ENCODE measurements at places on chromosomes 2 and 18. TPM values are rescaled to one million over a fixed set of nuclear protein-coding genes. Genes with fewer than 3 reads are reported as not detected.
A peak's percentile ranks its signal among the peaks of the same experiment; 100 is the strongest.

DNA sequence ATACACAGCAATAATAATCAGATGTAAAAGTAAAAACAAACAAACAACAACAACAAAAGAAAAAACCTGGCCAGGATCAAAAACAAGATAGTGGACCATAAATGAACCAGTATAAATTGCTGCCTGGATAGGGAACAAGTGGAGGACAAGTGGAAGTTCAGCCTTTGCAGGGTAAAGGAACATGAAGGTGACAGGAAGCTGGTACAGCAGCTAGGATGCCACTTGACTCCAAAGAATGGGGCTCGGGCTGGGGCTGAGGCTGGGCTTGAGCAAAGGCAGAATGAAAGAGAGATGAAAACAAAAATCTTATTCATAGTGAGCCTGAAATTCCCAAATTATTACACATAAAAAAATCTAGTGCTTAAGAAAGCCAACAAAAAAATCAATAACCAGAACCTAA lies 146.5 kb downstream of the CDH2 start:
- H3K27me3 ChIP-seq = no peaks in the 10 kb centered on the region
- H3K4me3 ChIP-seq = no peak overlapping the region
- H3K36me3 ChIP-seq = no peaks in the 10 kb centered on the region
- H3K27ac ChIP-seq = no peak overlapping the region
- H3K4me1 ChIP-seq = no peaks in the 10 kb centered on the region

DNA sequence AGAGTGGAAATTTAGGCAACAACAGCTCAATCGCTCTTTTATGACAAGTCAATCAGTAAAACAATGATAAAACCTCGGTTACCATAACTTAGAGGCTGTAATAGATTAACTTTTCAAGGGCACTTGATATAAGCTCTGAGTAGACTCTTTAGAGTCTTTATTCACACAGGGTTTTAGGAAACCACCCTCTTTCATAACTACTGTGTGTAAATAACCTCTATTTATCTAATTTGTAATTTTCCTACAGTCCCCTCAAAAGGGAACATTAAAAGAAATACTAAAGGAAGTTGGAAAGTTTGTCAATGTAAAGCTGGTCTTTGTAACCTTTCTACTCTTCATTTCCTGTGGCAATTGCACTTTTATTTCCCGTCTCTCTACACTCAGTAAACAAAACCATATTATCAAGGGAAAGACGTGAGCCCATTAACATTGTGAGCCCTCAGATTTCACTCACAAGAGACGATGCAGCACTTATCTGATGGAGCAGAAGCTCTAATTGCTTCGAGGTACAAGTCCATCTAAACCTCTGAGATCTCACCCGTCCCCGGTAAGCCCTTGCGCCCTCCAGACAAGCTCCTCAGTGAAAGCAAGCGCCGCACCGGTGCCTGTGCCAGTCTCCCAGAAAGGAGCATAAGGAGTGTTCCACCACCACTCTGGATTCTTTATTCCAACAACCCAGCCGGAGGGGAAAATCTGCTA lies 1.1 kb upstream of the HOXD1 start:
- H3K4me1 ChIP-seq = no peaks in the 10 kb centered on the region
- no peaks in the 10 kb centered on the region for H3K27me3 ChIP-seq
- H3K4me3 ChIP-seq = peak overlapping the region; percentile 89
- peak; percentile 60 for DNase-seq
- peak overlapping the region; percentile 77 for H3K27ac ChIP-seq

The STPG4 gene
- total RNA-seq = not detected

The TM4SF20 gene
- not detected for total RNA-seq

The OTOF gene
- 0.16 TPM for total RNA-seq

DNA sequence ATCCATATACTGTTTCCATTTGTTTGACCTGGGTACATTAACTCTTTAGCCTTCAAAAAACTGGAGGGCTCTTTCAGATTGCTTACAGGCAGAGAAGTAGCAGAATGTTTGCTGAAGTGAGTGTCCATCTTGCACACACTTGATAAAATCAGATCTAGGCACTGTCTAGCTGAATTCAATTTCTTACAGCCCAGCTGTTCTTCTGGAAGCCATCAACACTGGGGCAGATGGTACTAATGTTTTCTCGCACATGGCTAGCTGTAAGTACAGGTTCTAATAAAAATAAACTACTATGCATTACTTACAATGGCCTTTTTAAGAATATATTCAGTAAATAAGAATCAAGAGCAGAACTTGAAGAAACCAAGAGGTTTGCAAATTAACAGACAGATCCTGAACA lies 175.9 kb downstream of the NBAS start:
- H3K36me3 ChIP-seq = peaks cover 3% of the 10 kb centered on the region
- no peaks in the 10 kb centered on the region for H3K27me3 ChIP-seq
- DNase-seq = no peak
- H3K27ac ChIP-seq = no peak overlapping the region

- DNase-seq = no peak
- H3K4me3 ChIP-seq = no peak overlapping the region
- no peaks in the 10 kb centered on the region for H3K4me1 ChIP-seq
- no peaks in the 10 kb centered on the region for H3K36me3 ChIP-seq
Observed at GRCh38 chr2:31770741-31771140, 190.0 kb upstream of the SRD5A2 start.

The FSHR gene
- total RNA-seq = 0.54 TPM

DNA sequence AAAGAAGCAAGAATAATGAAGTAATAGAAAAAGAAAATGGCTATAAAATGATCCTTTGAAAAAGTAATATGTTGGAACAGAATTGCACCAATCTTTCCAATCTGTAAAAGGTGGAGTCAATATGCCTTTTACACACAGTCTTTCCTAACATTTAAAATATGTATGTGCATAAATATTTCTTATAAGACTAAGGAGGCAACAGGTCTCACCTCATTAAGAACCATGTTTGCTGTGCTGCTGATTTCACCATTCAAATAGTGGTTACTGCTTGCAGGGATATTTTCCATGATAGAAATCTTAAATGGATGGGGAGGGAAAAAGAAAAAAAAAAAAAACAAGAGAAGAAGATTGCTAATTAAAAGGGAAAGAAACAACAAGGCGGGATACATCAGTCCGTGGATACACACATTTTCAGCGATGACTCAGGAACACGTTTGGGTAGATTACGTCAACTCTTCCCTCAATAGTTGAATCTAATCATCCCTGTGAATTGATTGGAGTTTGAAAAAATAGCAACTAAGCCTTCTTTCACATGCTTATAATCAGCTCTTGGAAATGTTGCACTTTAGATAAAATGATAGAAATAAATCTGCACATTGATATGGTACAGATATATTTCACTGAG lies 2133.9 kb upstream of the CELF4 start:
- no peak for DNase-seq
- H3K27ac ChIP-seq = no peak overlapping the region
- H3K27me3 ChIP-seq = no peaks in the 10 kb centered on the region
- no peaks in the 10 kb centered on the region for H3K4me1 ChIP-seq
- H3K4me3 ChIP-seq = no peak overlapping the region
- no peaks in the 10 kb centered on the region for H3K36me3 ChIP-seq

DNA sequence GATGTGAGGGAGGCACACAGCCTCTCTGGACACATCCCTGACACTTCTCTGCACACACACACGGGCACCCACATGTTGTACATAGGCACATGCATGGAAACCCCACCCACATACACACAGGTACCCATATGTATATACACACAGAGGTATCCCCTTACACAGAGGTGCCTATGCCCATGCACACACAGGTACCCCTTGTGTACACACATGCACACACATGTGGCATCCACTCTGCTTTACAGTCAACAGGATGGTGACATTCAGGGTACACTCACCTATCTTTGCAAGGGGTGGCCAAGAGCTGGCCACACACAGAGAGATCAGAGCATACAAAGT lies 59.5 kb downstream of the FAM168B start:
- no peaks in the 10 kb centered on the region for H3K36me3 ChIP-seq
- no peak for DNase-seq
